Fibroblast of the aortic adventitia (primary cell): ENCODE measurements at places on chromosomes 6 and 20. TPM values are rescaled to one million over a fixed set of nuclear protein-coding genes. Genes with fewer than 3 reads are reported as not detected.

LAMP5 gene
- 0.18 TPM in 1 of 2 replicates, not detected in the other for total RNA-seq

PPP2R5D gene
- 46.9 and 60.9 TPM in 2 replicates for total RNA-seq

- peak; percentile 58 for DNase-seq
Observed at GRCh38 chr20:38152175-38152620, 12.9 kb downstream of the TGM2 start.

CTCFL gene
- not detected in 2 replicates for total RNA-seq

SYNGAP1 gene
- 3.3 and 7.6 TPM in 2 replicates for total RNA-seq

DNA sequence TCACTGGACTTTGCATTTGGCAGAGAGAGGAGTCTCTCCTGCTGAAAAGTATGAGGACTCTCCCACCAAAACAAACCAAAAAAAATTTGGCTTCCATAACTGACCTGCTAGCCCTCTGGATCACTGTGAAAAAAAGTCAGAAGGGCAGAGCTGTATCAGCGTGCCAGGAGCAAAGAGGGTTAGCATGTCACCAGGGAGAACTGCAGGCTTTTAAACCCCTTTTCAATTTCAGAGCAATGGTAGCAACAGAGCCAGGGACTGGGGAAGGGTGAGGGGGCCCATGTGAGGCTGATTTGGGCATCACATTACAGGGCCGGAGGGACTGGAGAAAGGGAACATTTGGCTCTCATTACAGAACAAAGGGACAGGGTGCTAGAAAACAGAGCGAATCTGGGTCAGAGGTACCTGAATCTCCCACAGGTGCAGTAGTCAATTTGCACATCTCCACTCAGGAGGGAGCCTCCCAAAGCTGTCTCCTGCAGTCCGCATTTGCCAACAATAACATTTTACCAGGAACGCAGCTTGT lies 185.7 kb upstream of the EYA4 start:
- DNase-seq = no peak

GRCh38 chr6:18395856-18396197 lies 8.7 kb downstream of the RNF144B start:
- peak; percentile 41 for DNase-seq

BPIFB2 gene
- not detected in 2 replicates for total RNA-seq

GRCh38 chr6:181049-181654 lies 111.1 kb upstream of the DUSP22 start:
- no peak for DNase-seq

- no peak for DNase-seq
Observed at GRCh38 chr6:29967379-29968010, 25.2 kb downstream of the HLA-A start.

- peak; percentile 99 for DNase-seq
Observed at GRCh38 chr6:129683601-129684322, 26.2 kb downstream of the ARHGAP18 start.

DNA sequence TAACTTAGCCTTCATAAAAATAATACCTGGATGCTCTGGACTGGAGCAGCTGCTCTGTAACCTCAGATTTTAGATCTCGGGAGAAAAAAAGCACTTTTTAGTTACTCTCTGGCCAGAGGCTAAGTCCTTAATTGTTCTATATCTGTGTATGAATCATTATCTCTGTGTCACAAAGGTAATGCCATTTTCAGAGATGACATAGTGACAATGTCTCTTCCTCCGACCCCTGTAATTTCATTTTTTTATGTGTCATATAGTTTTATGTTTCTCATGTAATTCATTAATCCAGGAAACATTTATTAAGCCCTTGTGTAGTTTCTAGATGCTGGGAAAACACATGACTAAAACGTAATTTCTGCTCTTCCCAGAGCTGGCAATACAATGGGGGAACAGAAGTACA lies 55.6 kb downstream of the SENP6 start:
- DNase-seq = no peak

- no peak for DNase-seq
Observed at GRCh38 chr20:52569201-52569600, 377.6 kb upstream of the ZFP64 start.

SCRT2 gene
- total RNA-seq = not detected in 2 replicates

GRCh38 chr6:142223938-142224337 lies 76.9 kb downstream of the VTA1 start:
- DNase-seq = no peak

C20orf204 gene
- 1.6 and 2.1 TPM in 2 replicates for total RNA-seq

GRCh38 chr6:4780360-4780812 lies 4.2 kb downstream of the CDYL start:
- DNase-seq = peak; percentile 46

- DNase-seq = peak; percentile 72
Observed at GRCh38 chr6:109055771-109056235, 38.8 kb downstream of the SESN1 start.

AVP gene
- not detected in 2 replicates for total RNA-seq
